ENCODE measurements at places on chromosomes 7 and 10. TPM values are rescaled to one million over a fixed set of nuclear protein-coding genes. Genes with fewer than 3 reads are reported as not detected.
A peak's percentile ranks its signal among the peaks of the same experiment; 100 is the strongest.

GTF2I gene
- total RNA-seq, result 149 TPM

NOM1 gene
- 19.9 TPM for total RNA-seq

RPEL1 gene
- not detected for total RNA-seq

DNA sequence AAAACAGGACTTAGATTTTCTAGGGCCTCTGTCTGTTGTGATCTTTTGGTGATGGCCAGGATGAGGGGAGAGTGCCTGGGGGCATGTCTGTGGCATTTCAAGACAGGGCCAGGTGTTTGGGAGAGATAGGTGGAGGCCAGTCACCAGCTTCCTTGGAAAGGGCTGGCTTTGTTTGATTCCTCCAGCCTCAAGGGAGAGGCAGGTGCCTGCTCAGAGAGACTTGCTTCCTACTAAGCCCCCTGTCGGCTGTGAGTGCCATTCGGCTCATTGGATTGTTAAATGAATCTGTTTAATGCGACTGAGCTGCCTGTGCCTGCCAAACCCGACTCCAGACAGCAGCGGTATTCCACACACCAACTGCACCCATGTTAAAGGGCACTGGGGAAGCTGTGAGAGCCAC, 304.1 kb upstream of the COBL start:
- H3K4me1 ChIP-seq, result no peaks in the 10 kb centered on the region
- no peak overlapping the region for H3K27ac ChIP-seq
- DNase-seq, result no peak
- no peak overlapping the region for H3K4me3 ChIP-seq
- H3K36me3 ChIP-seq, result no peaks in the 10 kb centered on the region

GRCh38 chr7:50564640-50565558, at the start of gene DDC:
Gene DDC, minus strand, starts transcription at chr7:50565405. Its CDS starts 21,320 bp downstream, at chr7:50544085.
- H3K36me3 ChIP-seq, result no peaks in the 10 kb centered on the region
- H3K4me3 ChIP-seq, result no peak within 1 kb of the TSS
- H3K27me3 ChIP-seq, result peaks cover 31% of the 10 kb centered on the region
- H3K27ac ChIP-seq, result no peak within 1 kb of the TSS
- no peak for DNase-seq

IL6 gene
- 30.2 TPM for total RNA-seq

DNA sequence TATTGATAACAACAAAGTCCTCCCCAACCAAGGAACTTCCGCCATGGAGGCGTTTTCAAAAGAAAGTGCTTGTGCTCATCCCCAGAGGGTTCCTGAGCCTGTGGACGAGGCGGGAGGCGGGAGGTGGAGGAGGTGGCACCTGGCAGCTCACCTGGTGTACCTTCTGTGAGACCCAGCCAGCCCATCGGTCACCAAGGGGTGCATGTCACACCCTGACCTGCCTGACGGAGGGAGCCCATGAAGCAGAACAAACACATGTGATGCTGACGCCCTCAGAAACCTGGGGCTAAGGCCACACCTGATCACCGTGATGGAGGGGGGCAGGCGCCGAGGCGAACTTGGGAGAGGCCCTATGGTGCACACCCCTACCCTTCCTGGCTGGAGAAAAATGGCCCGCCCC, 458.8 kb downstream of the DNAJB6 start:
- H3K4me1 ChIP-seq, result no peaks in the 10 kb centered on the region
- H3K36me3 ChIP-seq, result peaks cover 10% of the 10 kb centered on the region
- DNase-seq, result no peak

GRCh38 chr7:154200241-154200640, 148.0 kb downstream of the DPP6 start:
- H3K27ac ChIP-seq, result no peak overlapping the region
- H3K4me1 ChIP-seq, result no peaks in the 10 kb centered on the region
- no peak for DNase-seq
- no peak overlapping the region for H3K4me3 ChIP-seq
- H3K27me3 ChIP-seq, result no peaks in the 10 kb centered on the region
- 0 out of 2 replicates have a peak, but pooled peaks cover 7% of the 10 kb centered on the region for H3K36me3 ChIP-seq

ADCY1 gene
- not detected for total RNA-seq

DYDC2 gene
- total RNA-seq, result not detected

GRCh38 chr7:116742641-116743040, 70.6 kb downstream of the MET start:
- no peak overlapping the region for H3K4me3 ChIP-seq
- H3K27ac ChIP-seq, result no peak overlapping the region
- no peak for DNase-seq
- peaks cover 45% of the 10 kb centered on the region for H3K4me1 ChIP-seq
- H3K27me3 ChIP-seq, result peaks cover 3% of the 10 kb centered on the region

ZNF485 gene
- 3.8 TPM for total RNA-seq

DNA sequence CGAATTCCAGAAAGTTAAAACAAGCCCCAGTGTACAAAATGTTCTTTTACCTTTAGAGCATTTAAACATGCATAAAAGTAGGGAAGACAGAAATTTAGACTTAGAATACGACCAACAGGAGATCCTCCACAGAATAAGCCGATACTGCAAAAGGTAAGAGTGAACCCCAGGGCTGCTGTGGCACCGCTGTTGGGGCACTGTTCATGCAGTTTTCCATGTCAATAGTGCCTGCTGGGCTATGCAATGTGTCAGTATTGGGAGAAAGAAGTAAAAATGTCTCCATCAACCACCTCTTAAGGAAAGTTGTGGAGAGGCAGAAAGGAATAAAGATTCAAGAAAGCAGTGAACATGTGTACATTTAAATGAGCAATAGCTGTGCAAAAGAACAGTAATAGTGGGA, 326.5 kb upstream of the SEMA3C start:
- DNase-seq, result no peak
- H3K27ac ChIP-seq, result no peak overlapping the region
- no peaks in the 10 kb centered on the region for H3K27me3 ChIP-seq
- H3K4me1 ChIP-seq, result peaks cover 17% of the 10 kb centered on the region
- no peak overlapping the region for H3K4me3 ChIP-seq

DNA sequence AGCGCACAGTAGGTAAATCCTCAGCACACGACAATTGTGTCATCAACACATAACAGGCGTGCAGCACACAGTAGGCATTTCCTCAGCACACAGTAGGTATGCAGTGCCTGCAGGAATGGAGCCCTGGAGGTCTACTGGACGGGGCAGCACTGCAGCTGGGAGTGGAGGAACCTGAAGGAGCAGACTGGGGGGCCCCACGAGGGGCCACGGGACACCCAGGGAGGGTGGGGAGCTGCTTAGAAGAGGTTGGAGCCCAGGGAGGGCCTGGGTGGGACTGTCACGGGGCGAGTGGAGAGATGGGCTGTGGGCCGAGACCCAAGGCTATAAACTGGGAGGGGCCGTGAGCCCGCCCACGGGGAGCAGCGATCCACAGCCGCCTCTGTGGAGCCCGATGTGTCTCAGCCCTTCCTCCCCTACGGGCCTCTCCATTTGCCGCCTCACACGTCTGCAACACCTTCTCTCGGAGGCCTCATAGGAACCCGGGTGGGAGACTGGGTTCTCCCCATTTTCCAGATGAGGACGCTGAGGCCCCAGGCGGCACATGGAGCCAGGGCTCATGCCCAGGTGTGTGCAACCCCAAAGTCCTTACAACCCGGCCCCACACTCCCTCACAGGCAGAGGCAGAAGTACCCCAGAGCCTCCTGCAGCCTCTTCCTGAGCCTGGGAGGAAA, 101.5 kb downstream of the MICALL2 start:
- H3K4me1 ChIP-seq, result no peaks in the 10 kb centered on the region
- H3K4me3 ChIP-seq, result no peak overlapping the region
- H3K27me3 ChIP-seq, result peaks cover 15% of the 10 kb centered on the region
- no peaks in the 10 kb centered on the region for H3K36me3 ChIP-seq
- DNase-seq, result no peak

AMPH gene
- total RNA-seq, result 4.4 TPM

- no peak for DNase-seq
- peaks cover 23% of the 10 kb centered on the region for H3K4me1 ChIP-seq
- peak overlapping the region; percentile 36 for H3K27ac ChIP-seq
- H3K36me3 ChIP-seq, result no peaks in the 10 kb centered on the region
- no peak overlapping the region for H3K4me3 ChIP-seq
- H3K27me3 ChIP-seq, result no peaks in the 10 kb centered on the region
These were observed 111.1 kb downstream of the RNF216 start for GRCh38 chr7:5670183-5670935.

GRCh38 chr10:58951746-58952145, 224.7 kb upstream of the PHYHIPL start:
- H3K27me3 ChIP-seq, result peaks cover 1% of the 10 kb centered on the region
- DNase-seq, result peak; percentile 46
- peak overlapping the region; percentile 60 for H3K27ac ChIP-seq
- H3K36me3 ChIP-seq, result no peaks in the 10 kb centered on the region

AMZ1 gene
- total RNA-seq, result 12.1 TPM

PILRB gene
- 12.6 TPM for total RNA-seq

GRCh38 chr10:36465604-36466379, 659.6 kb upstream of the ANKRD30A start:
- H3K4me1 ChIP-seq, result no peaks in the 10 kb centered on the region
- no peaks in the 10 kb centered on the region for H3K27me3 ChIP-seq
- no peak for DNase-seq
- H3K36me3 ChIP-seq, result no peaks in the 10 kb centered on the region
- no peak overlapping the region for H3K27ac ChIP-seq

GRCh38 chr10:29773675-29774091, 138.9 kb upstream of the SVIL start:
- H3K36me3 ChIP-seq, result no peaks in the 10 kb centered on the region
- no peak for DNase-seq
- H3K4me3 ChIP-seq, result no peak overlapping the region
- H3K27me3 ChIP-seq, result peaks cover 40% of the 10 kb centered on the region
- no peaks in the 10 kb centered on the region for H3K4me1 ChIP-seq
- H3K27ac ChIP-seq, result no peak overlapping the region

- peaks cover 38% of the 10 kb centered on the region for H3K4me1 ChIP-seq
- H3K27ac ChIP-seq, result peak overlapping the region; percentile 64
- no peaks in the 10 kb centered on the region for H3K27me3 ChIP-seq
- no peak overlapping the region for H3K4me3 ChIP-seq
- DNase-seq, result peak; percentile 74
These were observed 99.6 kb upstream of the BMPER start for GRCh38 chr7:33805630-33806233.

- H3K4me3 ChIP-seq, result no peak overlapping the region
- peaks cover 2% of the 10 kb centered on the region for H3K27me3 ChIP-seq
- no peak for DNase-seq
- peak overlapping the region; percentile 76 for H3K27ac ChIP-seq
- H3K4me1 ChIP-seq, result peaks cover 61% of the 10 kb centered on the region
- H3K36me3 ChIP-seq, result no peaks in the 10 kb centered on the region
These were observed 137.8 kb downstream of the SH3PXD2A start for GRCh38 chr10:103717341-103718246.

GRCh38 chr10:60606343-60607080, 171.8 kb upstream of the CDK1 start:
- H3K27ac ChIP-seq, result no peak overlapping the region
- DNase-seq, result no peak
- H3K4me1 ChIP-seq, result peaks cover 6% of the 10 kb centered on the region
- H3K27me3 ChIP-seq, result peaks cover 8% of the 10 kb centered on the region
- H3K4me3 ChIP-seq, result no peak overlapping the region

DNA sequence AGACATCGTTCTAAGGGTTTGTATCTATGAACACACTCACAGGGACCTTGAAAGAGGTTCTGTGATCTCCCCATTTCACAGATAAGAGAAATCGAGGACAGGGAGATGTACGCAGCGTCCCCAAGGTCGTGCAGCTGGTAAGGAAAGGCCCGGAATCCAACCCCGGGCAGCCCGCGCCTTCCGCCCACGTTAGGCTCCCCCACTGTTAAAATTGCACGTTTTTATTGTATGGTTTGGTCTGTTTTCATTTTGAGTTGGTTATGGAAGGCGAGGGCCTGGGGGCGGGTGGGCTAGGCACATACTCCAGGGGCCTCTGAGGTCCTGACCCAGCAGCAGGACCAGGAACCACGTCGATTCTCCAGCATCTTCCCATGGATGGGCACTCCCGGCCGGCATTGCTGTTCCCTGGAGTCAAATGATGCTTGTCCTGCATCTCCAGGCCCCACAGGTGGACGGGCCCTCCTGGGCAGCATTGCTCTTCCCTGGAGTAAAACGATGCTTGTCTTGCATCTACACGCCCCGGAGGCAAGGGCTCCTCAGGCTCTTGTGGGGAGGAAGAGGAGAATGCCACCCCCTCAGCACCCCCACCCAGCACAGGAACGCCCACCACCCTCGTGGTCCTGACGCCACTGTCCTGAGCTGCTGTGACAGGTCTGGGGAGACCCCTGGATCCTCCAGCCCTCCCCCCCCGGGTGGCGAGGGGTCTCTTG, 65.9 kb downstream of the PDGFA start:
- H3K4me3 ChIP-seq, result no peak overlapping the region
- H3K36me3 ChIP-seq, result no peaks in the 10 kb centered on the region
- no peaks in the 10 kb centered on the region for H3K4me1 ChIP-seq
- peaks cover 7% of the 10 kb centered on the region for H3K27me3 ChIP-seq
- DNase-seq, result no peak

OR2F1 gene
- total RNA-seq, result not detected

GRCh38 chr7:70018700-70019099, 420.4 kb downstream of the AUTS2 start:
- H3K4me1 ChIP-seq, result no peaks in the 10 kb centered on the region
- H3K27me3 ChIP-seq, result no peaks in the 10 kb centered on the region
- DNase-seq, result no peak
- no peaks in the 10 kb centered on the region for H3K36me3 ChIP-seq
- H3K27ac ChIP-seq, result no peak overlapping the region

GRCh38 chr7:6413637-6414036, 34.1 kb downstream of the DAGLB start:
- H3K4me1 ChIP-seq, result no peaks in the 10 kb centered on the region
- no peak overlapping the region for H3K27ac ChIP-seq
- H3K4me3 ChIP-seq, result no peak overlapping the region
- DNase-seq, result no peak
- peaks cover 50% of the 10 kb centered on the region for H3K36me3 ChIP-seq
- peaks cover 13% of the 10 kb centered on the region for H3K27me3 ChIP-seq

GRCh38 chr10:98353170-98353569, 61.8 kb downstream of the PYROXD2 start:
- no peak overlapping the region for H3K27ac ChIP-seq
- peaks cover 2% of the 10 kb centered on the region for H3K27me3 ChIP-seq
- no peaks in the 10 kb centered on the region for H3K36me3 ChIP-seq
- H3K4me1 ChIP-seq, result peaks cover 61% of the 10 kb centered on the region
- no peak for DNase-seq

- H3K27ac ChIP-seq, result no peak overlapping the region
- no peak for DNase-seq
- H3K4me3 ChIP-seq, result no peak overlapping the region
- no peaks in the 10 kb centered on the region for H3K36me3 ChIP-seq
- H3K27me3 ChIP-seq, result peaks cover 56% of the 10 kb centered on the region
These were observed 67.8 kb downstream of the TBXAS1 start for GRCh38 chr7:139896831-139897230.

BHLHA15 gene
- total RNA-seq, result not detected

VIM gene
- total RNA-seq, result 9,623 TPM
